SHP77 treated with DMSO at 0.1 percent for 48 hours (cell line): ENCODE measurements at places on chromosomes 16 and 17.
A peak's percentile ranks its signal among the peaks of the same experiment; 100 is the strongest.

- peak; percentile 33 for DNase-seq
Observed at GRCh38 chr16:57694725-57695679, at the start of gene DRC7. DRC7 (plus strand) TSS chr16:57694806; CDS start chr16:57697950, 3,144 bp downstream.

- DNase-seq, result no peak
Observed at GRCh38 chr17:72926171-72926570, 166.3 kb downstream of the SLC39A11 start.

GRCh38 chr17:67051837-67052236, 7.5 kb downstream of the CACNG1 start:
- DNase-seq, result no peak

DNA sequence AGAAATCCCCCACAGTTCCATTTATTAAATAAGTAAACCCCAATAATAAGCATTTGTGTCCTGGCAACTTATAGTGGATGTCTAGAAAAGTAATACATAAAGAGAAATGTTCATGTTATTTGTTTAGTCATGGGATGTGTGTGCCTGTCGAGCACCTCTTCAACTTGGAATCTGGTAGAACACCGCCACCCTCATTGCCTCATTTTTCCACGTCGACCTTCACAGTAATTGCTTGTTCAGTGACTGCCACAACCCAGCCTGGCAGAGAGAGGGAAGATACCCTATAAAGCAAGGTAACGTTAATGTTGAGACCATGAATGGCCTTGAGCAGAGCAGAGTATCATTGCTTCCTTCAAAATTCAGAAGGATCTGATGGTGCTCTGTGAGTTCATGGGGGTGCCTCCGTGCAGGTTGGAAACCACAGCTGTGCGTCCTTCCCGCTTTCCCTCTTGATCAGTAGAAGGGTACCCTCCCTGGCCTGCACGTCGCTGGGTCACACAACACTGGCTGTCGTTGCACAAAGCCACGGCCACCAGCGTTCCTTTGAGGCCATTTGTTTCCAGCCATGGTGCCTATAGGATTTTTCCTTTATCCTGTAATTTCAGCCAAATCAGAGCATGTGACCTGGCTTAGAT, 3.7 kb upstream of the DNASE1 start:
- DNase-seq, result no peak

DNA sequence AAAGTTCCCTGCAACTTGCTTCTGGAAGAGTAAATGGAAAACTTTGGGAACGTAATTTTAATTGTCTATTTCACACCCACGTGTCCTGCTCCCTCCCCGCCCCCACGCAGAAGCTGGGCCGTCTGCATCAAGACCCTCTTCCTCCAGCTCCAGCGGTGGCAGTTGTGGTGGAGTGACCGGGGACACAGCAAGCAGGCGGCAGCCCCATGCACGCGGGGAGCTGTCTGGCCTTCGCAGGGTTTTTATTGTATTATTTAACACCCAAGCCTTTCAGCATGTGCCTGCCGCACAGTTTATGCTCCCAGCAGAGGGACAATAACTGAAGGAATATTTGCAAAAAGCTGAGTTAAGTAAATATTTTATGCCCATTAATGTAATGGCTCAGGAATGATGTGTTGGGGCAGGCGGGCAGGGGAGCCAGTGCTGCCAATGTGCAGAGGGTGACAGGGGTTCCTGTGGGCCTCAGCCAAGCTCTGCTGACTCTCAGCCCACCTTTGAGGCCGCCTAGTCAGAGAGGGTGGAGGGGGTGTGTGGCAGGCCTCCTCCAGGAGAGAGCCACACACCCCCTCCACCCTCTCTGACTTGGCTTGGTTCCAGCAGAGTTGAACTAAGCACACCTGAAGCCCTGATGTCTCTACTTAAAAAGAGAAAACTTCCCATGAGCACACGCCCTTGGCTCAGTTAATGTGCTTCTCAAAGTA, 32.4 kb upstream of the ENPP7 start:
- no peak for DNase-seq

DNA sequence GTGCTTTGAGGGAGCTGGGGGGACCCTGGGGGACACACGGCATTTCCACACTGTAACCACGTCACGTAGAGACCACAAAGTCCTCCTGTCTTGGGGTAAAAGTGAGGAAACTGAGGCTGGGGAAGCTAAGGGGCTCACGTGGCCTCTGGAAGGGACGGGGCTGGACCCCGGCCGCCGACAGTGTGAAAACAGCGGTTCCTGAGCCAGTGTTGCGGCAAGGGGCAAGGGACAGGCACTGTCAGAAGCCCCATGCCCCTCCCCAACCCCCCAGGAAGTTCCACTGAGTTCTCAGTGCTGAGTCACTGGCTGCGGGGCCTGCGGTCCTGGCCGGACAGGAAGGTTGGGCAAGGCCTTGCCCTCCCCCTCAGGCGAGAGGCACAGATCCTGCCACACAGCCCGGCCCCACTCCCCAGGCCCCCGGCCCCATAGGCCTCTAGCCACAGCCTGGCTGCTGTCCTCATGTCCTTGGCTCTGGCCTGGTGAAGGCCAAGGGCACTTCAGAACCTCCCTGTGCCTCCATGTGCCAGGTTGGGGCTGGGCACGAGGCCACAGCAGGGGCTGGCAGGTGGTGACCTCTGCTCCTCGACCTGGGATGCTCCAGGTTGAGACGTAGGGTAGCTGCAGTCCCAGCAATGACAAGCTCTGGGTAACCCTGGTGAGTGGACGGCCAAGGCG, 5.0 kb upstream of the CCDC57 start:
- DNase-seq, result no peak

DNA sequence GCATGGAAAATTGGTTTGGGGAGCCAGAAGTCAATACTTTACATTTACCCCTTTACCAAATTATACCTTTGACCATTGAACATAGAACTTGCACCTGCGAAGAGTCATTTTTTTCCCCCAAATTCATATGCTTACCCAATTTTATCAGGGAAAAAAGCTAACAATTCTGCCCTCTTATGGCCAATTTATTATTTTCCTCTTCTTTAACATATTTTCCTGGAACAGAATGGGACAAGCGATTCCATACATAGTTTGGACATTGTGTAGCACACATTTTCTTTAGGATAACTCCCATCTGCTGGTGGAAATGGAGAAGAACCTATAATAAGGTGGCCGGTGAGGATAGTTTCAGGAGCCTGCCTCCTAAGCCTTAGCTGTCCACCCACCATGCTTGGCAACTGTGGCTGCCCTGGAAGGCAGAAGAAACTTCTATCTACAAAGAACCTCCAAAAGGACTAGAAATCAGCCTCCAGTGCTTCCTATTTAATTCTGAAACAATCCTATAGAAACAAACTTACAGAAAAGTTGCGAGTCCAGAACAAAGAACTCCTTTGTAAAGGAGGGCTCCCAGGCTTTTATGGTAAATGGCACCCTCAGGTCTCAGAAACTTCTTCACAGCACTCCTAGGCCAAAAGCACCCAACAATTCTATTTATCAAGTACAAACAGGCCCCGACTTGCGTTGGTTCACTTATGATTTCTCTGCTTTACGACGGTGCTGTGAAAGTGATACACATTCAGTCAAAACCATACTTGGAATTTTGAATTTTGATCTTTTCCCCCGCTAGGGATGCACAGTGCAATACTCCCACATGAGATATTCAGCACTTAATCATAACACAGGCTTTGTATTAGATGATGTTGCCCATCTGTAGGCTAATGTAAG, 64.1 kb upstream of the CACNG4 start:
- DNase-seq, result no peak

GRCh38 chr16:78669994-78670393, 570.5 kb downstream of the WWOX start:
- no peak for DNase-seq

GRCh38 chr16:88489163-88489741, 36.2 kb downstream of the ZFPM1 start:
- DNase-seq, result no peak

GRCh38 chr17:77863814-77864161, 94.7 kb upstream of the TNRC6C start:
- DNase-seq, result peak; percentile 34

DNA sequence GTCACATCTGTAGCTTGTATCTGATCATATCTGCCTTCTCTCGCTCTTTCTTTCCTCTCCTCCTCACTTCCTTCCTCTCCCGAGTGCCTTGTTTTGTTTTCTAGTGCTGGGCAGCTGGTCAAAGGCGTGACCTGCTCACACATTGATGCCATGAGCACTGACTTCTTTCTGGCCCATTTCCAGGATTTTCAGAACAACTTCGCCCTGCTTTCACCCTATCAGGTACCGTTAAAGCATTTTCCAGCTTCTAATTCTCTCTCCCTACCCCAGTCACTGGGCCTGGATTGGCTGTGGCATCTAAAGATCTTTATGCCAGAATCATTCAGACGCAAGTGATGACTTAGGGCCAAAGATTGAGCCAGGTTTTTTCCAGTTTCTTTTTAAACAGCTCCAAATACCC, 55.5 kb downstream of the OTOA start:
- DNase-seq, result no peak

DNA sequence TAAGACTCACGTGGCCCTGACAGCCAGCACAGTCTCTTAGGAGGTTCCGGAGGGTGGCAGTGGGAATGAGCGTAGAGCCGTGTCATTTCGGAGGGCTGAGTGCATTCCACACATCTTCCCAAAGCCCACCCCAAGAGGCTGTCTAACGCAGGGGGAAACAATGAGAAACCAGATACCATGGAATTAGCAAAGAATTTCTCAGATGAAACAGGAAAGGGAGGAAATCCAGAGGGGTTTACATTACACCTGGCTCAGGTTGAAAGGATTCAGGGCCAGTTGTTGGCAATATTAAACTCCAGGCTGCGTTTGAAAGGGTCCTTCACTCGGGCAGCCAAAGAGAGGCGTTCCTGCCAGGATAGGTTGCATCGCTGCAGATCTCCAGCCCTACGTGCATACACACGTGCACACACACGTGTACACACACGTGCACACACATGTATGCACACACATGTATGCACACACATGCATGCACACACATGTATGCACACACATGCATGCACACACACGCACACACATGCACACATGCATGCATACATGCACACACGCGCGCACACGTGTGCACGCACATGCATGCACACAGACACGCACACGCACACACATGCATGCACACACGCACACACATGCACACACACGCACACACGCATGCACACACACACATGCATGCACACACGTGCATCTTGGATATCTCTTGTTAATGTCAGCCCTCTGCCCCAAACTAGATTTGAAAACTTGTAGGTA, 12.2 kb downstream of the CBX4 start:
- no peak for DNase-seq

GRCh38 chr16:49763826-49764225, 92.1 kb downstream of the ZNF423 start:
- DNase-seq, result no peak

GRCh38 chr17:8537734-8538133, 92.8 kb downstream of the MYH10 start:
- DNase-seq, result no peak

DNA sequence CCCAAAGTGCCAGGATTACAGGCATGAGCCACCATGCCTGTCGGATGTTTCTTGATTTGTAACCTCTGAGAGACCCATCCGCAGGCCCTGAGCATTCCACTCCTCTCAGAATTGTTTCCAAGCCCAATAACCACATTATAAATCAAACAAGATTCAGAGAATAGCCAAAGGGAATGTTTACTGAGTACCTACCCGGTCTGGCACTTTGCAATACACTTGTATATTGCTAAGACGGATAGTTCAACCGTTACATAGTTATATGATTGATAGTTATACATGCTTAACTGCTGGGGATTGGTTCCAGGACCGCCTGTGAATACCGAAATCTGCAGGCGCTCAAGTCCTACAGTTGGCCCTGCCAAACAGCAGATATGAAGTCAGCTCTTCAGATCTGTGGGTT, 3.0 kb upstream of the KAT8 start:
- DNase-seq, result no peak

DNA sequence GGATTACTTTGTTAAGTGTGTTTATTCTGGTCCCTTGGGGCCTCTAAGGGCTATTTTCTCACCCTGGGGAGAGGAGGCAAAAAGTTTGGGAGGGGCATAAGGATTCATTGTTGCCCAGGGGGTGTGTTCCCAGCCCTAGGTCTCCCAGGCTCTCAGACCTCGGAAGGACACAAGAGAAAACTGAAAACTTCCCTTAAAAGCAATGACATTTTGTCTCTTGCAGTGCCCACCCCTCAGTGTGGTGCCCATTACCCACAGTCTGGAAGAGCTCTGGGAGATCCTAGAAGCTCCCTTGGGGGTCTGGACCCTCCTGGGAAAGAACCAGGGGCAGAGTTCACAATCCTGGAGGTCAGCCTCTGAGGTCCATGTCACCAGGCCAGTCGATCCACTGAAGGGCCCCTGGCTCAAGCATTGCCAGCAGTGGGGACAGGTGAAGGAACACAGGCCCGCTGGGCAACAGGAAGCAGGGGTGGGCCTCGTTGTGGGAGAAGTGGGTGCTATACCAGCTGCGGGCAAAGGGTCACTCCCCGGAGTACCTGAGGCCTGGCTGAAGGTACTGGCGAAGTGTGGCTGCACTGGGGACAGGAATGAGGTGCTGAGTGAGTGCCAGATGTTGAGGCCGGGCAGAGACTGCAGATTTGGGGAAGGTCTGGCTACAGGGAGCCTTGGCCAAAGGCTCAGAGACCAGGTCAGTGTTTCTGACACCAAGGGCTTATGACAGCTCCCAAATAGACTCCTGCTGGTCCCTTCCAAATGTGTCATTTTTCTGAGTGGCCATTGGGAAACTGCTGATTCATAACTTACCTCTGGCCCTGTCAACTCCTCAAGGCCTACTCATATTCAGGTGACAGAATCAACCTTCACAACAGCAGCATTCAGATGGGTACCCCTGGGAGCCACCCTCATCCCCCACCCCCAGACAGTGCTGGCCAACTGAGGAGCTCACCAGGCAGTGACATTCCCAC, 4.6 kb upstream of the ZNF747 start:
- DNase-seq, result no peak

DNA sequence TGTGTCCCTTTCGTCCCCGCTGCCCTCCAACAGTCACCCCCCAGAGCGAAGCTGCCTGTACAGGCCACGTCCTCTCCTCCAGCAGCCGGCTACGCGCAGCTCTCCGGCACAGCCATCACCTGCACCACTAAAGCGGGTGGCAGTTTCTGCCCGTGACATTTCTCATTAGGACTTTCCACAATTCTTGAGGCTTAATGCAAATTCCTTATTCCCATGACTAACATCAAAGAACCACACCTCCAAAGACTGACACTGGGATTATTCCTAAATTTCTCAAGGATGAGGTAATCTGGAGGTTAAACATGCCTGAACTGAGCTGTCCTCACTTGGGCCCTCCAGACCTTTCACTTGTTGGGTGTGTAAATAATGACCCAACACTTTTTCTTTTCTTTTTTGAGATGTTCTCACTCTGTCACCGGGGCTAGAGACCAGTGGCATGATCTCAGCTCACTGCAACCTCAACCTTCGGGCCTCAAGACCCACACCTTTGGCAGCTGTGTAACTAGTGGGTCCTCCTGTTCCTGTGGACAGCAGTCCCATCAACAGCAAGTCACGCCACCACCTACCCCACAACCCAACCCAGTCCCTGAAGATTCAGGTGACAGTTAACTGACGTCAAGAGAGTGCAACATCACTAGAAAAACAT, 11.7 kb downstream of the ANKRD11 start:
- no peak for DNase-seq

GRCh38 chr17:41814195-41814594, 1.4 kb downstream of the FKBP10 start:
- no peak for DNase-seq

- no peak for DNase-seq
Observed at GRCh38 chr17:78766743-78767294, 15.3 kb downstream of the CYTH1 start.
